ENCODE measurements at places on chromosomes 3 and 15.

- no peak for DNase-seq
These were observed 181.3 kb upstream of the EIF1B start for GRCh38 chr3:40128166-40128565.

DNA sequence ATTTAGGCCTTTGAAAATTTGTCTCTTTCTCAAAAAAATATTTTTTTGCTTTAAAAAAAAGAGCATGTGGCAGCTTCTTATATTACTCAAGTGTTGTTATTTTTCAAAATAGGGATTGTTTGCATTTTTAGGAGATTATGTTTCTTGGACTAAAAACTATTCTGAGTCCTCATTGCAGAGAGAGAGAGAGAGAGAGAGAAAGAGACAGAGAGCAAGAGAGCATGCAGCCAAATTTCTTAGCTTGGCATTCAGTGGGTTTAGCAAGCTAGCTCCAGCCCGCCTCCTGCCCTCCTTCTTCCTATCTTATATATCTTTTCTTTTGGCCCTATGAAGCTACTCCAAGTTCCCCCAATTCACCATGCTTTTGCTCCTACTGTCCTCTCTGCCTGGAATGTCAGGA, 55.7 kb downstream of the CEMIP start:
- DNase-seq: no peak

- no peak for DNase-seq
These were observed 39.3 kb downstream of the GRK7 start for GRCh38 chr3:141802316-141803077.

DNA sequence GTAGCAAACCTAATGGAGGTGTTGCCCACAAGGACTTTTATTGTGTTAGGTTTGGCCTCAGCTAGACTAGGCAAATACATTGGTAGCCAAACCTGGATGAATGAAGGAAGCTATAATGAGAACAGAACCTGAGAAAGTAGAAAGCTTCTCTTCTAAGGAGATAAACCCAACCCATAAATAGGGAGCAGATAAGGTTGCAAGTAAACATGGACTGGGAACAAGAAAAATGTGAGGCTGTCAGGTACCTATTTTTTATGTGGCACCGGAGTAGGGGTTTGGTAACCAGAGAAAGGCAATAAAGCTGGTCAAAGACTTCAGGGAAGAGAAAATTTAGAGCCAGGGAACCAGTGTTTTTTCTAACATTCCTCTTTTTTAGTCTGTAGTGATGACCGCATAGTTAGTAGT, 25.0 kb downstream of the ZNF654 start:
- no peak for DNase-seq

GRCh38 chr15:27082526-27082925, 111.5 kb downstream of the GABRG3 start:
- peak; percentile 56 for DNase-seq

GRCh38 chr3:58613236-58614132, 36.3 kb upstream of the FAM107A start:
- DNase-seq: no peak

GRCh38 chr15:70095408-70096214, 2.1 kb downstream of the TLE3 start:
- DNase-seq: no peak

DNA sequence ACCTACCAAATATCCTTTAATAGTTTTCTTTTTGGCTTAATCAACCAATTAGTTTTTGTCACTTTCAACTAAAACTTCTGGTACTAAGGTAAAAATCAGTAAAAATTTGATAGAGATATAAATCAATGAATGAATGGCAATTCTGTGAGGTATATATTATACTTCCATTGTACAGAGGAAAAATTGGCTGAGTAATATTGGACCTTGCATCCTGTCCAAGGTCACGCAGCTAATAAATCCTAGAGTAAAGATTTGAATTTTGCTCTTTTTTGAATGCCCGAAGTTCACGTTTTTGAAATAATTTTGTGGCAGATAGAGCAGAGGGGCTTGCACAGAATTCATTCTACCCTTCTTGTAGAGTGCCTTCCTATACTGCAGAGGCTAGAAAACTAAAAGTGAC, 81.1 kb upstream of the ZNF280D start:
- no peak for DNase-seq

DNA sequence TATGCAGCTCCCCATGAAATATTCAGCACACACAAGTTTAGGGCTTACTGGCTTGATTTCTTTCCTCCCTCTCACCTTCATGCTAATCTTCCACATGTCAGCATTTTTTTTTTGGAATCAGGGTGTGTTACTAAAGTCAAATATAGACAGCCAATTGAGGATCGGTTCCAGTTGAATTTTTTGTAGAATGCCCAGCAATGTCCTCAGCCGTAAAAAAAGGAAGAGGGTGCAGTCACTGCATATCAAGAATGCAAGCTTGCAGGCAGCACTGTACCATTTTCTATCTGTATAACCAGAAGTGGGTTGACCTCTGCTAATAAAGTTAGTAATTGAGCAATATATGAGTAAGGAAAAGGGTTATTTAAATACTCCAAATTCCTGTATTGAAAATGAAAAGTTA, 51.4 kb upstream of the CHMP2B start:
- no peak for DNase-seq

- DNase-seq: peak; percentile 74
These were observed 19.3 kb upstream of the SLC12A8 start for GRCh38 chr3:125231895-125232294.

DNA sequence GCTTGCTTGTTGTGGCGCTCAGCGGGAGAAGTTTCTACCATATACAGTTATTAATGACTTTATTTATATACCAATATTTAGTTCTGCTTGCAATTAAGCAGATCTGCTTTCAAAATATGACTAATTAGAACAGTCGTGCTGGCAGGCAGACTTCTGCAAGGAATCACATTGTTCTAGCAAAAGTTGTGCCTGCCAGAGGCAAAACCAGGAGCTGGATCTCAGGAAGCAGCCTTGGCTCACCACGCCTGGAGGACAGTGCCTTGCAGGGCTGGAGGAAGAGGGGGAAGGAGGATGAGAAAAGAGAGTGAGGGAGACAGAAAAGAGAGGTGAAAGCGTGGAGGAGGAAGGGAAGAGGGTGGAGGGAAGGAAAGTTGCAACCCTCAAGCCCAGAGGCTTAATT, 160.3 kb downstream of the NUP210 start:
- DNase-seq: no peak
